Stimulated activated CD4-positive, alpha-beta T cell treated with anti-CD3 and anti-CD28 coated beads, Interleukin-1b, Interleukin-23, amount 100 ng/mL, for 48 hours (primary cell): ENCODE measurements at places on chromosomes 7 and 10.

DNA sequence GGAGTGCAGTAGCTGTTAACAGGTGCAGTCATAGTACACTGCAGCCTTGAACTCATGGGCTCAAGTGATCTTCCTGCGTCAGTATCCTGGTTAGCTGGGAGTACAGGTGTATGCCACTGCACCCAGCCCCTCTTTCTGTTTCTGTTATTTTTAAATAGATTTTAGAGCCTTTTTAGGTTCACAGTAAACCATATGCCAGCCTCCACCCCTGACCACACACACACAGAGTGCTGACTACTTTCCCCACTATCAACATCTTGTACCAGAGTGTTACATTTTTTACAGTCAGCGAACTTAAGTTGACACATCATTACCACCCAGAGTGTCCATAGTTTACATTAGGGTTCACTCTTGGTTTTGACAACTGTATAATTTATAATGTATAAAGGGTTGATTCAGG is 32.1 kb downstream of the MARCHF5 start:
- DNase-seq = no peak

- no peak for DNase-seq
These were observed 80.9 kb downstream of the NT5C2 start for GRCh38 chr10:103111918-103112877.

DNA sequence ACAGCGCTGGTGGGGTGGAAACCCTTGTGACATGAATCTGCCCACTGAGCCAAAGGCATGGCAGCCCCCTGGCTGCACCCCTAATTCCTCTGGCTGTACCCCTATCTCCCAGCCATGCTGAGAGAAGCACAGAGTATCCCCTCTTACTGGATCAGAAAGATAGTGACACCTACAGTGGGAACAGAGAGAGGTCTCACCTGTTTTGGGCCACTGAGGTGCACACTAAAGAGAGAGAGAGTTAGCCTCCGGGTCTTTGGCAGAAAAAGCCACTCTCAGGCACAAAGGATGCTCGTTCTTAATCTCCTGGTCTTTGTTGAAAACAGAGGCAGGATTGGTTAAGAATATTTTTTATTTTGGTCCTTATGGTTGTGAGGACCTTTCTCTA is 11.3 kb downstream of the TSPAN14 start:
- DNase-seq = no peak

DNA sequence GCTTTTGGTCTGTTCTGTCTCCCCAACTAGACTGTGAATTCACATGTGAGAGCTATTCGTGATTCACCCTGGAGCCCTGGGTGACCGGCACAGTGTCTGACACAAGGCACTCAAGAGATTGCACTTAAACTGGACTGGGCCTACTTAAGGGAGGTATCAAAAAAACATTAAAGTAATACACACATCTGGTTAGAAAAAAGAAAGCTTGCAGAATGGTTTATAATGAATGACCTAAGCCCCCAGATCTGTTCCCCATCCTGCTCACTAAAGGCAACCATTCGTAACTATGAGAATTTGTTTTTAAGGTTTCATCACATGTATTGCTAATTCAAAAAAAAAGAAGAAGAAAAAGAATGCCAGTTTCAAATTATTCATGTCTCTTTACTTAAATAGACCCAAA is 74.5 kb downstream of the DGKI start:
- no peak for DNase-seq

DNA sequence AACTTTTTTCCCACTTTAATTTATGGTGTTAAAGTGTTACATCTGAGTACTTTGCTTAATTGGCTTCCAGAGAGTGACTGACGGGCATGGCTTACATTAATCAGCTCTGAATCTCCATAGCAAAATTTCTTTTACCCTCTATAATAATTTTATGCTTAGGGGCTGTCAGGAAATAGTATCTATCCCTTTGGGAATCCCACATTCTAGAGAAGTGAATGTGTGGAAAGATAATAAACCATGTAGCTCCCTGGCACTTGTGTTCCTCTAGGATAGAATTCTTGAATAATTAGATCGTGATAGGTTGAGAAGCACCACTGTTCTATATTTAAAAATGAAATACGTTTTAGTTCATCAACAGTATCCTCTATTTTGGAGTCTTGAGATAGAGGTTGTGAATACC is 89.6 kb downstream of the DNAJB9 start:
- DNase-seq = no peak

- DNase-seq = no peak
These were observed 11.1 kb downstream of the GPR22 start for GRCh38 chr7:107480932-107481331.

GRCh38 chr10:25493122-25493893 is 318.5 kb downstream of the GPR158 start:
- no peak for DNase-seq

DNA sequence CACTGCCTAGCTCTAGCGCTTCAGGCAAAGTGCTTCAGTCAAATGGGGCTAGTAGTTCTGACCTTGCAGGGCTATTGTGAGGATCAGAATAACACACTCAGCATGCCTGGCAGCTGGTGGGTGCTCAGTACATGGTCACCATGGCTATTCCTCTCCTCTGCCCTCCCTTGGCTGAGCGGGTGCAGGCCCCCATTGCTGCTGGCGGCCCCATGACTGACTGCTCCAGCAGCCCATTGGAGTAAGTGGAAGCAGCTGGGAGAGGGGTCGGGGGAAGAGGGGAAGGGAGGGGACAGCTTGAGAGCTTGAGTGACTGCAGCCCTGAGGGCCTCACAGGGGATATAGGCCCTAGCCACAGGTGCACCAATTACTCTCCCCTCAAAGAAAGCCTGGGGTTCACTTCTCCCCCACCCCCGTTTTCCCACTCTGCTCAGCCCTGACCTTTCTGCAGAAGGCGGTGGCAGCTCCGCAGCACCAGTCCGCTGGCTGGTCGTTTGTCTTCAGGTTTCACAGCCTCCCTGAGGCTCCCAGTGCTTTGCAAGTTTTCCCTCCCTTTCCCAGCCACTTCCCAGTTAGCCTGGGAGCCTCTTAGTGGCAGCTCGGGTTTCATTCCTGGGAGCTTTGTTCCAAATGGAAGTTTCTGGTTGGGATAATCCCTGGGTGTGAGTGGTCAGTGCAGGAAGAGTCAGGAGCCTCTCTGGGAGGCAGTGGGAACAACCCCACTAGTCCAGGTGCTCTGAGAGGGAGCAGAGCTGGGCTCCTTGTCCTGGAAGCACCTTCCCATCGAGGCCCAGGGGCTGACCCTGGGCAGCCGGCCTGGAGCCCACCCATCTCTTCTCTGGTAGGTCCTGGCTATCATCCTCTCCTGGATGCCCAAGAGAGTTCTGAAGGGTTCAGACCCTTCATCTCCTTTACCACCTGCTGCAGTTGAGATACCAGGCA is 16.3 kb downstream of the FGF8 start:
- no peak for DNase-seq

DNA sequence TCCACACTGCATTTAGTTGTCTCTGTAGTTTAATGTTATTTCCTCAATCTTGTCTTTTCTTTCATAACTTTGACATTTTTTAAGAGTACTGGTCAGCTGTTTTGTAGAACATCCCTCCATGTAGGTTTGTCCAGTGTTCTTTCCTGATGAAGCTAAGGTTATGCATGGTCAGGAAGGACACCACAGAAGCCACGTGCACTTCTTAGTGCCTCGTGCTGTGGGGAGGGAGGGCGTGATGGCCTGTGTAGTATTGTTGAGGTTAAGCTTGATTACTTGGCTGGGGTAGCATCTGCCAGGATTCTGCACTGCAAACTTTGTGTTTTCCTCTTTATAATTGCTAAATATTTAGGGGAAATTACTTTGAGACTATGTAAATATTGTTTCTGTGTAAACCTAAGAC is 48.3 kb downstream of the MCMBP start:
- DNase-seq = no peak

- no peak for DNase-seq
These were observed 68.9 kb upstream of the NMT2 start for GRCh38 chr10:15237351-15237750.

- DNase-seq = no peak
These were observed 125.7 kb upstream of the ZNF438 start for GRCh38 chr10:31157123-31158010.

GRCh38 chr10:5953676-5954075 is 23.7 kb downstream of the IL15RA start:
- DNase-seq = no peak

DNA sequence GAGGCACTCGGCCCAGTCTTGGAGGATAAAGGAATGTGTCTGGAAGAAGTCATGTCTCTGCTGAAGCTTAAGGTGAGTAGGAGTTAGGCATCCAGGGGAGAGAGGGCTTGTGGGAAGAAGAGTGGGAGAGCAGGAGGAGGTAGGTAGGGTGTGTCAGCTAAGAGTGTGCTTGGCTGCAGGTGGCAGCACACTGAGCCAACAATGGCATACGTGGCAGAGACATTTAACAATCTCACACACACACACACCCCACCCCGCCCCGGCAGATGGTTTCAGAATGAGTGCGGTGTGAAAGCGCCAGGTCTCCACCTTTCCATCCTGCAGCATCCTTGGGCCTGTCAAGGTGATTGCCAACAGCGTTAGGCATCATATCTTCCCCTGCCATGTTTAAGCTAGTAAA is 11.2 kb upstream of the ARPC1A start:
- peak; percentile 59 for DNase-seq
